SW480 (cell line): ENCODE measurements at places on chromosomes 4 and X.

DNA sequence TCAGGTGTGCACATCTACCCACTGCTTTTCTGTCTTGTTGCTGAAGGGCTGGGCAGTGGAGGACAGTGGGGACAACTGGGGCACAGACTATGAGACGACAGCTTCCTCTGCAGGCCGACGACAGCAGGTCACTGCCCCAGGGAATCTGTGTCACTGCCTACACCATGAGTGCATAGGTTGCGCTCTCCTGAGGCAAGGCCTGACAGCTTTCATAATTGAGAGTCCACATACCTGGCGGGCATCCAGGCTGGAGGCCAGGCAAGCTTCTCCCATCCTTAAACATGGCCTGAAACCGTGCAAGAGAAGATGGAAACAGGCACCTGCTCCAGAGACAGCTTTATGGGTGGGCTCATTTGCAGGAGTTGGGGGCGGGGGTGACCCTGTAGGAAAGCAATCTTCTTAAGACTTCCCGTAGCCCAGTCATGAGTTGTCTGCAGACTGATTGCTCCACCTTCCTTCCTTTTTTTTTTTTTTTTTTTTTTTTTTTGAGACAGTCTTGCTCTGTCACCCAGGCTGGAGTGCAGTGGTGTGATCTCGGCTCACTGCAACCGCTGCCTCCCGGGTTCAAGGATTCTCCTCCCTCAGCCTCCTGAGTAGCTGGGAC is 2.9 kb downstream of the ANOS1 start:
- no peak for DNase-seq

DNA sequence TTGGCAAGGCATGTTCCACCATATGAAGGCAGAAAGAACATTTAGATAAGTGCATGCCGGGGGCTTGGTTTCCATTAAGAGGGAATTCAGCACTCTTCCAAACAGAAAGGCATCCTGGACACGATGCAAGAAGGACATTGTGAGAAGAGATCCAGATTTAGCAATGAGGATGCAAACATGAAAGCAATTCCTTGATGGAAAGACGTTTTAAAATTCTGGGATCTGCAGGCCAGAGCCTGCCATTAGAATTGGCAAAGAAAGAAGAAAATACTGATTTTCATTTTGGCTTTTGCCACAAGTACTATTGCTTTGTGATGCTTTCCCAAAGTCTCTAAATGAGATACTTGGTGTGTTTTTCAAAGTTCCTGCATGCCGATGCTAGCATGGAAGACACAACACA is 367.6 kb downstream of the PPP3CA start:
- no peak for DNase-seq

DNA sequence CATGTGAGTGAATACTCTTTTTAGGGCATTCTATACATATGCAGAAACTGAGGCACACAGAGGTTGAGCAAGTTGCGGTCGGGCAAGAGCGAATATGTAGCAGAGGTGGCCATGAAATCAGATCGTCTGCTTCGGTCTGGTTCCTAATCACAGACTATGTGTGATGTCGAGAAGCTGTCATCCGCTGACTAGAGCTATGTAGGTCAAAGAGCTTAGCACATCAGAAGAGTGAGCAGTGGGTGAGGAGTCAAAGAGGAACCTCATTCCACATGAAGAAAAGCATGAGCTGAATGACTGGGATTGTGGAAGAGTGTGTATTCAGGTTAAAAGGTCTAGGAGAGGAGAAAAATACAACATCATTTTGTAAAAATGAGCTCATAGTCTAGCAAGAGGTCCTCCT is 19.0 kb downstream of the GAB3 start:
- DNase-seq, result no peak

DNA sequence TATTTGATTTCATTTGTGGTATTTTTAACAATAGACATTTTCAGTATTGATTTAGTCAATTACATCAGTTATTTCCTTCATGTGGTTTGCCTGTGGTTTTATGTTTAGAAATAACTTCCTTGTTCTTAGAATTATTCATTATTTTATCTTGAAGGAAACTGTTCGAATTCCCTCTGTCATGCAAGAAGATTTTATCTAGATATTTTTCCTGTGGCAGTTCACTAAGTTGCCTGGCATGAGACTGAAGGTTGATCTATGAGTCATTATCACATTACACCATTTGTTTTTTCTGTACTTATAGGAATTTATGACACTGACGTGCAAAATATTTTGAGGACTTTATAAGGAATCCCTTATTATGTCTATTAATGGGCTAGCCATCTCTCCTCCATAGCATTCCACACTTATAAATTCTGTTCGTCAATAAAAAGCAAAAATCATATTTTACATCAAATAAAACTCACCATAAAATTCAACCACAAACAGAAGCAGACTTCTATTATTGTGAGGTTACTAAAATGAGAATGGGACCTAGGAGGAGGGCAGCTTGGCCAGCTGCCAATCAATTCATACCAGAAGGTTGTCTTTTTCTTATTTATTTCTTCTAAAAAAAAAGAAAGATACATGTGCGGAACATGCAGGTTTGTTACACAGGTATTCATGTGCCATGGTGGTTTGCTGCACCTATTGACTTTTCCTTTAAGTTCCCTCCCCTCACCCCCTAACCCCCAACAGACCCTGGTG is 179.0 kb downstream of the KCNIP4 start:
- peak; percentile 61 for DNase-seq

GRCh38 chr4:52551487-52551886 is 107.6 kb downstream of the USP46 start:
- no peak for DNase-seq

DNA sequence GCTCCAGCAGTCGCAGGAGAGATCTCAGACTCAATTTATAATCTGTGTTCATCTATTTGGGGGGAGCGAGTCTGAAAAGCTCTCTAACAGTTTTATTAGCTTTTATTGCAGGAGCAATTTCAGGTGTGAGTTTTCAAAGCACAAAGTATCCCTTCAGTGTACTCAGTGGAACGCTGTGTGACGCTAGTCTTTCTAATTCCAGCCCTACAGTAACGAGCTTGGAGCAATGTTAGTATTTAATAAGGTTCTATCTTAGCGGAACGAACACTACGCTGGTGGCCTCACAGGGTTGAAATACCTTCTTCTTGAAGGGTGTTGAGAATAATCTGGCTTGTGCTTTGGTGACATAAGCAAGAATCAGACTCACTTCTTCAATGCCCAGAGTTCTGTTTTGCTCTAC is 8.4 kb downstream of the HS3ST1 start:
- DNase-seq, result no peak

DNA sequence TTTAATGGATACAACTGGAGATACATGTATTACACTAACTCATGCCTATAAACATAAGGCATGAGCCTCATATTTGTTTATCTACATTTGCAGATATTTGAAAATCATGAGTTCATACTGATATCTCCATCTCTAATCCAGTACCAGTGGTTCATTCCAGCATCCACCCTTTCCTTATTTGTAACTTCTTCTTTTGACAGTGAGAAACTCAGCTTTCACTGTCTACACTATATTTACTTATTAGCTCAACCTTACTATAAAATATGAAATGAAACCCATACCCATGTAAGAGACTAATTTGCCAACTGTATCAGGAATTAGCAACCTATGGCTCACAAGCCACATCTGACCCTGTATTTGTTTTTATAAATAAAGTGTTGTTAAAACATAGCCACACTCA is 161.9 kb upstream of the GPRIN3 start:
- DNase-seq, result no peak

- no peak for DNase-seq
Observed at GRCh38 chr4:166980419-166980818, 253.9 kb downstream of the SPOCK3 start.
